Activated naive CD4-positive, alpha-beta T cell treated with anti-CD3 and anti-CD28 coated beads, Interleukin-2, amount 50 U/mL, for 16 hours (primary cell): ENCODE measurements at places on chromosomes 1 and 21.

DNA sequence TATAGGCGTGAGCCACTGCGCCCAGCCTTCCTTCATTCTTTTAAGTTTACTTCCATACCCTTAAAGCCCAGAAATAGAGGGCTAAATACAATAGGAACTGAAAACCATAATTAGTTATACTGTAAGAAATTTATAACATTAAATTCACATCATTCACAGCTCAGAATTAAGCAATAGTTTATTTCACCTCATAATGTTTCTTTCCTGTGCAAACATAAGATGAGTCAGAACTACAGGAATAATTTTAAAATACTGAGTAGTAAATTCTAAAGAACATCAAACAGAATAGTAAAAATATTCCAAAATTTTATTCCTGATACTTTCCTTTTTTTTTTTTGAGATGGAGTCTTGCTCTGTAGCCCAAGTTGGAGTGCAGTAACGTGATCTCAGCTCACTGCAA, 24.1 kb downstream of the POGZ start:
- no peak for DNase-seq

DNA sequence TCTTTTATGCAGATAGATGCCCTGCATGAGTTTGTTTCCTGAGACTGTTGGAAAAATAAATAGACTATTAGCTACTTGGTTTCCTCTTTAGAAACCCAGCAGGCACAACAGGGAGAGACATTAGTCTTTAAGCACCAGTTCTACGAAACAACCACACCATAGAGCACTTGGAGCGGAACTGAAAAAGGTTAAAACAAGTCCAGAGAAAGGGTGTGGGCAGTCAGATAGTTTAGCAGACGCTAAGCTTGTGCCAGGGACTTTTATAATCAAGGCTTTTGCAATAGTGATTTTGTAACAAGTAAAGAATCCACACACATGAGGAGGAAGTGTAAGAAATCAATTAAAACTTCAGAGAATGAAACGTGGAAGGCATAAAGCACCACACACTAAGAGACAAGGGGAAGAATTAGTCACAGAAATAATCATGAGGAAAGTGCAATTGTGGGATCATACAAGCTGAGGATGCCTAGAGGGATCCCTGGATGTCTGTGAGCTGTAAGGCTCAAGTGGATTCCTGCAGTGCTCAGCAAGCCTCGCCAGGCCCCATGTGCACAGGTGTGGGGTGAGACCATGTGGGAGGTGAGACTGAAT, 37.8 kb upstream of the TLR5 start:
- DNase-seq = no peak

GRCh38 chr1:181190364-181191035, 102.0 kb downstream of the IER5 start:
- no peak for DNase-seq

- no peak for DNase-seq
Measured at GRCh38 chr1:245301921-245302320, 147.1 kb downstream of the KIF26B start.

- no peak for DNase-seq
Measured at GRCh38 chr1:56202186-56202585, 377.2 kb downstream of the PLPP3 start.

- DNase-seq = no peak
Measured at GRCh38 chr1:38603907-38604306, 255.7 kb downstream of the RRAGC start.

- DNase-seq = no peak
Measured at GRCh38 chr1:50700621-50701020, 259.4 kb downstream of the FAF1 start.
